ENCODE measurements at places on chromosomes 2 and 18.

- no peak for DNase-seq
These were observed 98.6 kb downstream of the RAB3GAP1 start for GRCh38 chr2:135150725-135151124.

GRCh38 chr2:71811726-71812125 is 335.9 kb downstream of the CYP26B1 start:
- DNase-seq = no peak

DNA sequence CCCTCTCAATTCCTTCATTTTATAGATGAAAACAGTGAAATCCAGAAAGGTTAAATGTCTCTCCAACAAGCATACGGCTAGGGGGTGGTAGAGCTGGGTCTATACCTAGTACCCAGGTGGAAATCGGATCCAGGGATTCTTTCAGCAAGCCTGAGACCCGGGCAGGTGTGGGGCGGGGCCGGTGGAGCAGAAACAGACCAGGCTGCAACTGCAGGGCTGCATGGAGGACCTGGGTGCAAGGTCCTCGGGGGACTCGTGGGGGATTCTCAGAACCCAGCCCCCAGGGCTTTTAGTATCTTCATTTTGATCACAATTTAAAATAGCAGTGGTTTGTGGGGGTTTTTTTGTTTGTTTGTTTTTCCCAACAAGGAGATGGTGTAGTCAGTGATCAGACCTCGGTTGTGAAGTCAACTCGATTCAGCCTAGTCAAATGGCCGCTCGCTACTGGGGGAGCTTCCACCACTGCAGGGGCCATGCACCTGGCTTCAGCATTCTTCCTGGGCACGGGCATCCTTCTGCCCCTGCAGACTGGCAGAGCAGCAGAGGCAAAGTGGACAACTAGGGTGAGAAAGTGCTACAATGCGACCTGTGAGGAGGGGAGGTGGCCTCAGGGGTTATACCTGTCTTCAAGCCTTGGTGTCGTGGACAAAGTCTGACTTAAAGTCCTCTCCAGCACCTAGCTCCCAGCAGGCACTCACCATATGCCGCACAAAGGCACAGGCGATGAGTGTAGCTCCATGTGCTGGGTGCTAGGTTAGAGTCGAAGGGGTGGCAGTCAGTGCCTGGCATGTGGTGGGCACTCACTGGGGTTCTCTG is 46.3 kb downstream of the GORASP2 start:
- DNase-seq = no peak

GRCh38 chr2:223180463-223180862 is 128.5 kb downstream of the KCNE4 start:
- DNase-seq = no peak

- no peak for DNase-seq
These were observed 26.2 kb upstream of the KDM3A start for GRCh38 chr2:86414996-86415395.

GRCh38 chr2:16149349-16150243 is 209.2 kb downstream of the MYCN start:
- DNase-seq = no peak

GRCh38 chr2:190656301-190656700 is 7.4 kb downstream of the NAB1 start:
- no peak for DNase-seq

DNA sequence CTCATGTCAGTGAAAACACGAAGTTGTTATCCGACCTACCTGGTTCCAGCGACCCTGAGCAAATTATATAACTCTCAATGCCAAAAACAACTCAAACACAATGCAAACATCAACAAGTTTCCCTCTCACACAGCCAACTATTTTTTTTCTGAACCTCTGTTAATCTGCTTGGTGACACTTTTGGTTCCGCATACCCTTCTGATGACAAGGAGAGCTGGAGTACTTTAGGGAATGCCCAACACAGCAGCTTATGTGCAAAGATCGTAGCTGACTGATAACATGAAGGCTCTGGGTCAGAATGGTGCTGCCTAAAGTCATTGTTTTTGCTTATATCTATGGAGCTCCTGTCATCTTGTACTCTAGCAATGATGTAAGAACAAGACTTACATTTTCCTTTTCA is 72.7 kb upstream of the CCDC68 start:
- DNase-seq = no peak

GRCh38 chr2:122562775-122563174 is 807.3 kb downstream of the TSN start:
- no peak for DNase-seq

DNA sequence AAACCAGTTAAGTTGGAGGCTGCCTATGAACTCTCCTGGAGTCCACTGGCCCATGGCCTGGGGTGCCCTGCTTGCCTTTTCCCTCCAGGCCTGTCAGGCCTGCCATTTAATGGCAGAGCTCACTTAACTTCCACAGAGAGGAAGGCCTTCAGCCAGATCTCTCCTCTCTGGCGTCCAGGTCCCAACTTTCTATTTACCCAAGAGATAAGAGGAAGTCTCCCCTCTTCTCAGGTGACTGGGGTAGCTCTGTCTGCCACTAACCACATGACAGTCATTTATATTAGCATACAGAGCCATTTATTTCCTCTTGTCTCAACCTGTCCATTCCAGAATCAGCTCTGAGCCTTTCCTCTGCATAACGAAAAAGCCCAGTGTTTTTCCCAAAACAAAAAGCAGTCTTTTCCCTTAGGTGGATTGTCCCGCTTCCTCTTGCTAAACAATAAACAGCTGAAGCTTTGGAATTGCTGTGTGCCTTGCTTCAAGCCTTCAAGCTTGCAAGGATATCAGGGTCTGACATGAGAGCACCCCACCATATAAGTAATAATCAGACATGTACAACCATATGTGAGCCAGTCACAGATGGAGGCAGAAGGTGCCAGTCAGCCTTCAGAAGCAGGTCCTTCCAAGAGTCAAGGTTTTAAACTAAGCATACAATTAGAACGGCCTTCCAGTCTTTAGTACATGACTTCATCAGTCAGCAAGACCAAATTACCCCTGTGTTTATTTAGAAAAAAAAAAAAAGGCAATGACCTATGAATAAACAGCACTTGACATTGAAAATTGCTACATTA is 71.2 kb upstream of the STPG4 start:
- no peak for DNase-seq

- DNase-seq = no peak
These were observed 299.1 kb downstream of the PAX3 start for GRCh38 chr2:221999717-222000116.

DNA sequence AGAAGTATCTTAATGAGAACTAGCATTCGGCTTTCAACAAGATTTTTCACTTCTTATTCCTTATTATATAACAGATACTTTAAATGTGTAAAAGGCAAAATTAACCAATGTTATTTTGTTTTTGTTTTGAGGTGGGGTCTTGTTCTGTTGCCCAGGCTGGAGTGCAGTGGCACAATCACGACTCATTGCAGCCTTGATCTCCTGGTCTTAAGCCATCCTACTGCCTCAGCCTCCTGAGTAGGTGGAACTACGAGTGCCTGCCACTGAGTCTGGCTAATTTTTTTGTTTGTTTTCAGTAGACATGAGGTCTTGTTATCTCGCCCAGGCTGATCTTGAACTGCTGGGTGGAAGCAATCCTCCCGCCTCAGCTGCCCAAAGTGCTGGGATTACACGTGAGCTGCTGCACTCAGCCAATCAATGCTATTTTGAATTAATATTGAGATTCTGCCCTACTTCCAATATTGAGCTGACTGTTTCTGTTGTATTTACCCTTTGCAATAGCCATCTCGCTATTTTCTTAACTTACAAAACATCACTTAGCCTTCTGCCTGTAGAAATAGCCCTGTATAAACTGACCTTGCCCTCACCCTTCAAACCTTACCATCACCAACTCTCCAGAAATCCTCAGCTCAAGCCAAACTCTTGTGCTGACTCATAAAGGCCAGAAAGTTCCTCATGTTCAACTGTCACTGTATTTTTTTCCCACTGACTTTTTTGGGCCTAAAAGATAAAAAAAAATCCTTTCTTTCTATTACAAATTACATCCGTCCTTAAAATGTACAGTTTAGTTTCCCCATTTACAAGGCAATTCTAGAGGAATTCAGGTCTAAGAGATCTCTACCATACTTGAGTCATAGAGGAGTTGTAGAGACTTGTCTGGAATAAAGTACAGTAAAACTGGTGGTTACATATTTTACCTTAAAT is 94.3 kb downstream of the OLA1 start:
- no peak for DNase-seq

GRCh38 chr2:42793334-42794270 is 1.2 kb upstream of the HAAO start:
- no peak for DNase-seq

DNA sequence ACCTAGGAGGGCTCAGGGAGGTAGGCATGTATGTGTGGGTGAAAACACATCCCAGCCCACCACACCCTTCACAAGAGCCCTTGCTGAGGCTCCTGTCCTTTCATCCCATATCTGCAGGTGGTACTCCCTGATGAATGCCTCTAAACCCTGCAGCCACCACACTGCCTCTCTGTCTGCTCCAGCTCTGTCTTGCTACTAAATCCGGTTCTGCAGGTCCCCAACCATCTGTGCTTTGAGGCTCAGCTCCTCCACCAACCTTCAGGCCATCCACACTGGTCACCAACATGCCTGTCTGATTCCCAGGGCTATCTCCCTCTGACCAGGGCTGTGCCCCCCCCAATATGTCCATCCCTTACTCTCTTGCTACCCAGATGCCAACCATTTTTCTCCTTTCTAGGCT is 92.7 kb downstream of the BIN1 start:
- no peak for DNase-seq

- no peak for DNase-seq
These were observed 5.9 kb downstream of the FAM171B start for GRCh38 chr2:186699742-186700141.

GRCh38 chr2:125456693-125457363 is 1199.1 kb upstream of the GYPC start:
- no peak for DNase-seq

- no peak for DNase-seq
These were observed 3.5 kb upstream of the IL1B start for GRCh38 chr2:112840068-112840445.

GRCh38 chr2:79389481-79389880 is 123.4 kb upstream of the CTNNA2 start:
- DNase-seq = no peak

GRCh38 chr2:8551622-8552074 is 130.2 kb upstream of the ID2 start:
- DNase-seq = no peak

- DNase-seq = no peak
These were observed 126.8 kb downstream of the CDH20 start for GRCh38 chr18:61459896-61460648.

- no peak for DNase-seq
These were observed 941.9 kb downstream of the SLC4A3 start for GRCh38 chr2:220569112-220569897.

- no peak for DNase-seq
These were observed 326.4 kb downstream of the DYSF start for GRCh38 chr2:71779774-71780105.

GRCh38 chr18:45167631-45168280 is 447.5 kb upstream of the SLC14A2 start:
- no peak for DNase-seq

GRCh38 chr2:43345872-43346271 is 119.5 kb upstream of the ZFP36L2 start:
- no peak for DNase-seq

DNA sequence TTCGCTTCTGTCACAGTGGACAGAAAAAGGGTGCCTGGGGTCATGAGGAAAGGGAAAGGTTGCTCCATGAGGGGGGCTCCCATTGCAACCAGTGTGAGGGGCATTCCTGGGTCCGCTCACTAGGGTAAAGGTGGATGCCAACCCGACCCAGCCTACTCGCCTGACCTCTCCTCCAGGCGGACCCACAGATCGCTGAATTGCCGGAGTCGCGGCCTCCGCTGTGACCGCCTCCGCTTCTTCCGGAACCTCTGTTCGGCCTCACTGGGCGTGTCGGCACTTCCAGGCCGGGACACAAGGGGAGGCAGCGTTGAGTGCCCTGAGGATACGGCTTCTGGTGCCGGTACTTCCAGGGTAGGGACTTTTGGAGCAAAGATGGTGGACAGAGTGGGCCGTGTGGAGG is 57.1 kb downstream of the TRABD2A start:
- DNase-seq = no peak

GRCh38 chr2:10226038-10226724 is 76.5 kb upstream of the HPCAL1 start:
- DNase-seq = no peak

DNA sequence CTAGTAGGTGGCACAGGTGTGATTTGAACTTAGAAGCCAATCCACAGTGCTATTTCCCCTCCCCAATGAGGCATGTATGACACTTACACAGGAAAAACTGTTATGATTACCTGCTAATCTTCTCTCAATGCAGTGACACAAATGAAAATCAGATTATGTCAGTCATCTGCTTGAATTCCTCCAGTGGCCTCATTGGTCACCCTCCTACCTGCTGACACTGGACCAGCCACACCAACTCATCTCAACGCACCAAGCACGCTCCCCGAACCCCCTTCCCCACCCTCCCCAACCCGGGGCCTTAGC is 82.2 kb upstream of the SEC11C start:
- DNase-seq = no peak

- DNase-seq = no peak
These were observed 984 bp upstream of the MSH2 start for GRCh38 chr2:47401789-47402554.

- DNase-seq = no peak
These were observed 194.6 kb downstream of the CYRIA start for GRCh38 chr2:16470936-16471490.

GRCh38 chr18:35835366-35835765 is 137.1 kb upstream of the RMP24 start:
- no peak for DNase-seq

DNA sequence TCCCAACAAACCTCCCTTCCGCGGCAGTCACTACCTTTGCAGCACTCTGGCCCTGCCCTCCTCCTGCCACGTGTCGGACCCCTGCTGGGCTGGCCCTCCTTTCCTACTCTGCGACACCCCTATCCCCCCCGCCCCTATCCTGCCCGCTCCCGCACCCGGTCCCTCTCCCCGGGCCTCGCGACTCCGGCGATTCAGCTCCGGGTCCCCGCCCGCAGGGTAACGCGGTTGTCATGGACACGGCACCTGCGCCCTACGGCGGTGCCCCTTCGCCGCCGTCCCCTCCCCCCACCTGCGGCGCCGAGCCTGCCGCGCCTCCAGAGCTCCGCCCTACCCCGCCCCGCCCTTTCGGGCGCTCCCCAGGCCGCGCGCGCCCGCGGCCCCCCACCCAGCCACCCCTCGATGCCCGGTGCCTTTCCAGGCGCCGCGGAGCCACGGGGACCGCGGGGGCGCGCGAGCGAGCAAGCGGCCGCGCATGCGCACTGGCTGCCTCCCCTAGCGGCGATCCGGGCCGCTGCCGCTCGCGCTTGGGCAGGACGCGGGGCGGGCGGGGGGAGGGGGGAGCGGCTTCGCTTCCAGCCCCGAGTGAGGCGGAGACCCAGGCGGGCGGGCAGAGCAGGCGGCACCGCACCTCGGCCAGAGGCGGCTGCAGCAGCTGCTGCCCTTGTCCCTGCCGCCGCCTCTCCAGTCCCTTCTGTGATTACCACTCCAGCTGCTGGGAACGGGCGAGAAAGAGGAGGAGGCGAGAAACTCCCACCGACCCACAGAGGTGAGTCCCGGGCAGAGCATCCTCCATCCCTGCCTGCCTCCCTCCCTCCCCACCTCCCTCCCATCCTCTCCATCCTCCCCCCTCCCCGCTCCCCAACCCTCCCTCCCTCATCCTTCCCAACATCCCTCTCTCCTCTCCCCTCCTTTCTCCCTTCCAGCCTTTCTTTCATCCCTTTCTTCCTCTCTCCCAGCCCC is at the start of gene CTNNA2:
Gene CTNNA2 (plus strand): TSS at position 610 of the 960 bp plus-strand sequence.
- peak; percentile 60 for DNase-seq
